ENCODE measurements at places on chromosomes 16 and 17.
A peak's percentile ranks its signal among the peaks of the same experiment; 100 is the strongest.

DNA sequence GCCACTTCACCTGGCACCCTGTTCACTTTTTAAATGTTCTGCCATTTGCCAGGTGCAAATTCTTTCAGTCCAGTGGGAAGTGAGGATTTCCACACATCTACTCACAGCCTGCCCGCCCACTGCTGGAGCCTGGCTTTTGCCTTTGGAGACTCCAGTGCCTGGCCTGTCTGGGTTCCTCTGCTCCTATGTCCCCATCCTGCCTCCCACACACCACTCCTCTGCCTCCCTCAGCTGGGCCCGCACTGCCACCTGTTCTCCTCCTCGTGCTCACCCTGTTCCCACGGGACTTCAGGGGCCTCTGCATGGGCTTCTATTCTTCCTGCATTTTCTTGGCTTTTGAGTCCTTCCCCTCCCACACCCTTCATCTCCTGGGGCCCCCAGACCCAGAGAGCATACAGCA, 7.9 kb upstream of the NDRG4 start:
- DNase-seq: no peak

GRCh38 chr17:27995554-27995953, 46.9 kb upstream of the NLK start:
- DNase-seq: no peak

DNA sequence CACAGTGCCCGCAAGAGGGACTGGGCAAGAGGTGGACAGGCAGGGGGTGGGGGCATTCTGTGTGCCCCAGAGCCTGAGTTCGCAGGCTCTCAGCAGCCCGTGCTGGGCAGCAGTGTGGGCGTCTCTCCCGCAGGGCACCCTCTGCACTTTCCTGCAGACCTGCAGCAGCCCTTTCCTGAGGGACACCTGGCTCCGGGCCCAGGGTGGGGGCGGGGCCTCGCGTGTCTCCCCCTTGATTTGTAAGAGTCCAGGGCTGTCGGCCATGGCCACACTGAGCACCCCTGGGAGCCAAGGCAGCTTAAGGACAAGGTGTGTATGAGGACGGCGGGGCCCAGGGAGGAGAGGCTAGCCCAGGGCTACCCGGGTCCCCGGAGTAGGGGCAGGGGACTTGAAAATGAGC, 33.4 kb upstream of the SLC38A10 start:
- DNase-seq: no peak

DNA sequence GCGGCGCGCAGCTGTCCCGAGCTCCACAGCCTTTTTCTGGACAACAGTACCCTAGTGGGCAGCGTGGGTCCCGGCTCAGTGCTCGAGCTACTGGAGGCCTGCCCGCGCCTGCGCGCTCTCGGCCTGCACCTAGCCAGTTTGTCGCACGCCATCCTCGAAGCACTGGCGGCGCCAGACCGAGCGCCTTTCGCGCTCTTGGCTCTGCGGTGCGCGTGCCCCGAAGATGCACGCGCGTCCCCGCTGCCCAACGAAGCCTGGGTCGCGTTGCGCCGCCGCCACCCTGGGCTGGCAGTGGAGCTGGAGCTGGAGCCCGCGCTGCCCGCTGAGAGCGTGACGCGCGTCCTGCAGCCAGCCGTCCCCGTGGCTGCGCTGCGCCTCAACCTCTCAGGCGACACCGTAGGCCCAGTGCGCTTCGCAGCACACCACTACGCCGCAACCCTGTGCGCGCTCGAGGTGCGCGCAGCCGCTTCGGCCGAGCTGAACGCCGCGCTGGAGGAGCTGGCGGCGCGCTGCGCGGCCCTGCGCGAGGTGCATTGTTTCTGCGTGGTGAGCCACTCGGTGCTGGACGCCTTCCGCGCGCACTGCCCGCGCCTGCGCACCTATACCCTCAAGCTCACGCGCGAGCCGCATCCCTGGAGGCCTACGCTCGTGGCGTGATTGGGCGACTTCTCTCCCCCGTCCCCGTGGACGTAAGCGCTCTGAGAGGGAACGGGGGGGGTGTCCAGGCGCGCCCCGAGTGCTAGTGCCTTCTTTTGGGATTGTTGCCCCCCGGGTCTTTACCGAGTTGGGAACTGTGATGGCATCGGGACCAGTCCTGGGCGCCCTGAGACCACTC, 1.2 kb upstream of the HSF4 start:
- peak; percentile 70 for DNase-seq

- DNase-seq: peak; percentile 58
Observed at GRCh38 chr17:36550491-36551417, 6.0 kb downstream of the GGNBP2 start.

DNA sequence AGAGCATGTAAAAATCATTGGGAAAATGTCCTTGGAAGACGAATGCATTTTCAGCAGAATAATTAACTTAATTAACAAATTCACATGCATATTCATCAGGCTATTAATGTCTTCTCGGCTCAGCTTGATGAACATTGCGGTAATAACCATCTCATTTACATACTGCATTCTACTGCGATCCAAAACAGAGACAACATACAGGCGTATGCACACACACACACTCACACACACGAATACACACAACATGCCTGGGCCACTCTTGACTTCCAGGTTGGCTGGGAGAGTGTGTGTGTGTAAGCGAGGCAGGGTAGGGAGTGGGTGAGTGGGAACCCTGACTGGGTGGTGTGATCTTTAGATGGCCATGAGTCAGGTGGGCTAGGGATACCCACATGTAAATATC, 44.7 kb downstream of the NEUROD2 start:
- no peak for DNase-seq

- DNase-seq: peak; percentile 47
Observed at GRCh38 chr16:81366316-81366932, 51.7 kb downstream of the GAN start.

GRCh38 chr17:7220593-7221277, 997 bp downstream of the ACADVL start:
- peak; percentile 74 for DNase-seq

- peak; percentile 39 for DNase-seq
Observed at GRCh38 chr16:25052151-25052511, 37.0 kb upstream of the ARHGAP17 start.

- no peak for DNase-seq
Observed at GRCh38 chr17:61849674-61850073, 13.7 kb downstream of the BRIP1 start.

DNA sequence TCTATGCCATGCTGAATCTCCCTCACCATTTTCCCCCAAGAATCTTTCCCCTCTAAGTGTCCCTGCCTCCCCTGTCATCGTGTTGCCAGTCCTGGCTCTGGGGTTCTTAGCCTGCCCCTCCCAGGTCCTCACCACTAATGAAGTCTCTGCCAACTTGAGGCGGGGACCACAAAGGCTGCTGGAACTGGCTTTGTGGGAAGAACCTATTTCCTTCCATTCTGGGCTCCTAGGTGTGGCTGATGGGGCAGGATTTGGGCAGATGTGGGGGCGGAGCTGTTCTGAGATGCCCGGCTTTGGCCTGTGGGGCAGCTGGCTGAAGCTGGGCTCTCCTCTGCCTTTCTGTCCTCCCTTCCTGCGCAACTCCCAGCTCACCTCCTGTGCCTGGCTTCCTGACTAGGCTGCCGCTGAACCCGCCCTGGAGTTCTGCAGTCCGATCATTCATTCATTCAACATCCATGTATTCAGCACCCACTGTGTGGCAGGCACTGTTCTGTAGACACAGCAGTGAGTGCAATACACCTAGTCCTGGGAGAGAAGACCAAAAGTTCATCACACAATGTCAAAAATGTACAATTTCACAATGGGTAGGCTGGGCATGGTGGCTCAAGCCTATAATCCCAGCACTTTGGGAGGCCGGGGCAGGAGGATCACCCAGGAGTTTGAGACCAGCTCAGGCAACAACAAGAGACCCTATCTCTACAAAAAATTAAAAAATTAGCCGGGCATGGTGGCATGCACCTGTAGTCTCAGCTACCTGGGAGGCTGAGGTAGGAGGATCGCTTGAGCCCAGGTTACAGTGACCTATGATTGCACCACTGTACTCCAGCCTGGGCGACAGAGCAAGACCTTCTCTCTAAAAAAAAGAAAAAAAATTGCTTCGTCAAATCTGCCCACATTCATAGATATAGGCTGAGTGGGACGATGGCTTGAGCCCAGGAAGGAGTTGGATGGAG, 1.9 kb upstream of the SNN start:
- no peak for DNase-seq

DNA sequence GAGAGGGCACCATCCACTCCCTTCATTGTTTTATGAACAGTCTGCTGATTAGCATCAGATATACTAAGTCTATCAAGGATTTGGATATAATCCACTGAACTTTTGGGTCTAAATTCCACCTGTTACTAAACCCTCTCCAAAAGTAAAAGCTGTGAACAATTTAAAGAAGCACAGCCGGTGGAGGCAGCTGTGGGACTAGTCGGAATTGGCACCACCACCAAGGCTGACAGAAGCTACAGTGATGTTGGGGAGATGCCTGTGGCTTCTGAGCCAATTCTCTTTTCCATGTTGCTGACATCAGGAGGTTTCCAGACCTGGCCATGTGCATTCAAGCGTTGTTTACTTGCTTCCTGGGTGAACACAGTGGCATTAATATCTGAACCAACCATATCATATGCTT, 679.0 kb upstream of the CA10 start:
- DNase-seq: no peak

- DNase-seq: no peak
Observed at GRCh38 chr17:81058263-81058871, 23.4 kb downstream of the BAIAP2 start.

DNA sequence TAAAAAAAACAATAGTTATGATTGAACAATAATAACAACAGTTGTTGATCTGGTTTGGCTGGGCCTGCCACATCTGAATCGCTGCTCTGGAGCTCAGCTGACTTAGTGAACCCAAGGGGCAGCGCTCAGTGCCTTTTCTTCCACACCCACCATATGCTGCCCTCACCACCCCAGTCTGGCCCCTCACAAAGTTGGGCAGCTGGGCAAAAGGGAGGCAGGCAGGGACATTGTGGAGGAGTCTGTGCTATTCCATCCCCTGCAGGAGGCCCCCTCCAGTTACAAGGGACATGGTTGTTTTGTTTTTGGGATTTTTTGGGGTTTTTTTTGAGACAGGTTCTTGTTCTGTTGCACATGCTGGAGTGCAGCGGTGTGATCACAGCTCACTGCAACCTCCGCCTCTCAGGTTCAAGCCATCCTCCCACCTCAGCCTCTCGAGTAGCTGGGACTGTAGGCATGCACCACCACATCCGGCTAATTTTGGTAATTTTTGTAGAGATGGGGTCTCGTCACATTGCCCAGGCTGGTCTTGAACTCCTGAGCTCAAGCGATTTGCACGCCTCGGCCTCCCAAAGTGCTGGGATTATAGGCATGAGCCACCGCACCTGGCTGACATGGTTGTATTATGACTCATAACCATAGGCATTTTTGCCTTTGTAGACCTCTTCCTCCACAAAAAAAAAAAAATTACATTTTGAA, 8.6 kb upstream of the PECAM1 start:
- DNase-seq: no peak

- peak; percentile 63 for DNase-seq
Observed at GRCh38 chr17:50198026-50198669, 3.3 kb downstream of the COL1A1 start.

- peak; percentile 17 for DNase-seq
Observed at GRCh38 chr17:44376124-44376523, 12.5 kb upstream of the FAM171A2 start.

GRCh38 chr16:24070851-24071250, 185.3 kb upstream of the CACNG3 start:
- DNase-seq: peak; percentile 70

GRCh38 chr17:3972281-3972731, 8.1 kb upstream of the ATP2A3 start:
- no peak for DNase-seq

- DNase-seq: no peak
Observed at GRCh38 chr16:67805718-67806427, 487 bp downstream of the RANBP10 start.

- peak; percentile 95 for DNase-seq
Observed at GRCh38 chr16:28822520-28823290, at the start of gene ATXN2L. Gene ATXN2L, plus strand, starts transcription at chr16:28822999. Its CDS starts 261 bp downstream, at chr16:28823260.

DNA sequence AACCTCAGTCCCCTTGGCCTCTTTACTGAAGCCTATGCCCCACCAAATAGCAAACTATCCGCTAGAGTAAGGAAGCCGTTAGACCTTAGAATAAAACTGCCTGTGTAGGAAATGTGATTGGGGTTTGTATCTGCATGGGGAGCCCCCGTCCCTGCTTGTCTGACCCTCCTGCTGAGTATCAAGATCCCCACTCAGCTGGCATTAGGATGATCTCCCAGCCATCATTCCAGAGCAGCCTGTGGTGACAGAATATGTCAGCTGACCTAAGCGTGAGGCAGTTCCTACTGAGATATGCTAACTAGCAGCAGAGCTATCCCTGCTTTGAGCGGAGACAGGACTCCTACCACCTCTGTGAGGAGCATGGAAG, 645 bp upstream of the GFOD2 start:
- peak; percentile 23 for DNase-seq

- peak; percentile 81 for DNase-seq
Observed at GRCh38 chr17:29778956-29779811, 150.8 kb downstream of the SSH2 start.

DNA sequence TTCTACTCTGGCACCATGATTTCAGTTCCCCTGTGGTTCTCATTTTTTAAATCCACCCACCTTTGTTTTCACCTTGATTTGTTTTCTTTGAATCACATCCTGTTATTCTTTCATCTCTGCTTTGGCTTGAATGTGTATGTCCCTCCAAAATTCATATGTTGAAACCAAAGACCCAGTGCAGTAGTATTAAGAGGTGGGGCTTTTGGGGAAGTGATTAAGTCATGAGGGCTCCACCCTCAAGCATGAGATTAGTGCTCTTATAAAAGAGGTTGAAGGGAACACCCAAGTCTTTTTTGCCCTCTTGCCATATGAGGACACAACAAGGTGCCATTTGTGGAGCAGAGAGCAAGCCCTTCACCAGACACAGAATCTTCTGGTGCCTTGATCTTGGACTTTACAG, 382.3 kb downstream of the SLC39A11 start:
- peak; percentile 46 for DNase-seq

DNA sequence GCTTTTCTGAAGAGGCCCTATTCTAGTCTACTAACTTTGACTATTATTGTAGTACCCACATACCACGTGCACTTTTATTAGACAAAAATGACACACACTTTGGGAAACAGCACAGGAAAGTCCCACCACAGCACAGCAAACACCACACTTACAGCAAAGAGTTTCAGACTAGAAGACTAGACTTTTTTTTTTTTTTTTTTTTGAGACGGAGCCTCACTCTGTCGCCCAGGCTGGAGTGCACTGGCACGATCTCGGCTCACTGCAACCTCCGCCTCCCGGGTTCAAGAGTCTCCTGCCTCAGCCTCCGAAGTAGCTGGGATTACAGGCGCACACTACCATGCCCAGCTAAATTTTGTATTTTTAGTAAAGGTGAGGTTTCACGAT, 20.1 kb downstream of the YWHAE start:
- DNase-seq: peak; percentile 41

Data from activated CD4-positive, alpha-beta T cell treated with anti-CD3 and anti-CD28 coated beads, Interleukin-2, amount 50 U/mL, for 16 hours (primary cell).